Inflammatory macrophage treated with lipopolysaccharide for 4 hours (primary cell): ENCODE measurements at places on chromosomes 11 and 22.
A peak's percentile ranks its signal among the peaks of the same experiment; 100 is the strongest.

DNA sequence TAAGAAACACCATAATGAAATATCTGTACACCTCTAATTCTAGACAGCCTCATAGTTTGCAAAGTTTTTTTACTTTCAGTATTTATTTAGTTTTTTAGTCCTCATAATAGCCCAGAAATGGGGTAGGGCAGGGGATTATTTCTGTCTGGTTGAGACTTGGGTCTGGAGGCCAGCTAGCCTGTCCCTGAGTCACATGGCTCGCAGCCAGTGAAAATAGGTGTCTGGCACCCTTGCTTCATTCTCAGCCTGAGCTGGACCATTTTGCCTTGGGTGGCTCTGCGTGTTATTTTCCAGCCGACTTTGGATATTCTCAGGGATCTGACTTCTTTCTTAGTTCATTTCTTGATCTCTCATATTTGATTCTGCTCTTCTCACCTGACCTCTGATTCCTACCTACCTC lies 123.9 kb upstream of the NARS2 start:
- DNase-seq = no peak

GRCh38 chr11:12842933-12843636 lies 166.0 kb upstream of the RASSF10 start:
- no peak for DNase-seq

- no peak for DNase-seq
Observed at GRCh38 chr22:27159016-27159415, 501.6 kb downstream of the MIAT start.

- peak; percentile 51 for DNase-seq
Observed at GRCh38 chr11:7749456-7749855, 43.2 kb upstream of the OVCH2 start.

DNA sequence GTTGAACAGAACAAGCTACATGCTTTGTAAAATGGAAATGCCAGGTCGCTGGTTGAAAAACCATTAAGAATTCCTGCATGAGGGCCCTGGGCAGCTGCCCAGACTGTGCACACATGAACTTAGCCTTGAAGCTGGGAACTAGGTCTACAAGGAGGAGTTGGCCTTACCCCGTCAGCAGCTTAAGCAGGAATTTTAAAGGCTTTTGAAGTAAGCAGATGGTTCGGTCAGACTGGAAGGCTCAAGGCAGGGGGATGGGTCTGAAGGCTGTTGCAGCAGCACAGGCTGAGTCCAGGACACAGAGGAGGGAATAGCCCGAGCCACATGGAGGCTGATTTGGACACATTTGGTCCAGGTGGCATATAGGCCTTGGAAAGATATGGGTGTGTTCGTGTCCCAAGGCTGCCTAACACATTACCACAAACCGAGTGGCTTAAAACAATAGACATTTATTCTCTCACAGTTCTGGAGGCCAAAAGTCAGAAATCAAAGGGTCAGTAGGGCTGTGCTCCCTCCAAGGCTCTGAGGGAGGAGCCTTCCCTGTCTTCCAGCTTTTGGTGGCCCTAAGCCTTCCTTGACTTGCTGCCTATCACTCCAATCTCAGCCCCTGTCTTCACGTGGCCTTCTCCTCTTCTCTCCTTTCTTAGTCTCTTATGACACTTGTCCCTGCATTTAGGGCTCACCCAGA lies 11.6 kb downstream of the LIF start:
- no peak for DNase-seq
